ENCODE measurements at places on chromosomes 13 and 19. TPM values are rescaled to one million over a fixed set of nuclear protein-coding genes. Genes with fewer than 3 reads are reported as not detected.

DNA sequence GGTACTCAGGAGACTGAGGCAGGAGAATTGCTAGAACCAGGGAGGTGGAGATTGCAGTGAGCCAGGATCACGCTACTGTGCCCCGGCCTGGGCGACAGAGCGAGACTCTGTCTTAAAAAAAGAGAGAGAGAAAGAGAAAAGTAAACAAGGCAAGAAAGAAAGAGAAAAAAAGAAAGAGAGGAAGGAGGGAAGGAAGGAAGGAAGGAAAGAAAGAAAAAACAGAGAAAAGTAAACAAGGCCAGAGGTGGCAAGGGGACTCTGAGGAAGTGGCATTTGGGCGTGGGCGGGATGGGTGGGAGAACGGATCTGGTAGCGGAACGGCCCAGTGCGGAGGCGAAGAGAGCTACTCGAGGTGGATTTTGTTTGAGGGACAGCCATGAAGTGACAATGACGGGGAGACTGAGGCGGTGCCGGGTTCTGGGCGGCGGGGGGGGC, 7.5 kb upstream of the ARRDC2 start:
- no peak for DNase-seq

Gene UCHL3
- 82.3 TPM for total RNA-seq

- DNase-seq = peak; percentile 57
Observed at GRCh38 chr13:110442930-110443621, 118.4 kb downstream of the RAB20 start.

DNA sequence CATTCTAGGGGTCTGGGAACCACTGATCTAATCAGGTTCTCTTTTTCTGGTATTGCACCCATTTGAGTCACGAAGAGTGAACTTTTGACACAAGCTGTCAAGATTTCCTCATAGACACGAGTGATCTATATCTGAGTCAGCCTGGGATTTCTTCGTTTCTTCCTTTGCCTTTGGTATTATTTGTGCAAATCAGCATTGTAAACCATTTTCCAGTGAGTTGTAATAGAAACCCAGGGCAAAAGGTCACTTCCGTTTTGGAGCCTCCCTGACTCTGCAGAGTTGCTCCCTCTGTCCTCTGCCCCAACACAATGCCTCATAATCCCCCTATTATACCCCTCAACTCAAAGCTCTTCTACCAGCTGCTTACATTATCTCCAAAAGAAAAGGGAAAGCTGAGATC, 615.1 kb downstream of the EFNB2 start:
- peak; percentile 90 for DNase-seq

Gene CLEC17A
- not detected for total RNA-seq

DNA sequence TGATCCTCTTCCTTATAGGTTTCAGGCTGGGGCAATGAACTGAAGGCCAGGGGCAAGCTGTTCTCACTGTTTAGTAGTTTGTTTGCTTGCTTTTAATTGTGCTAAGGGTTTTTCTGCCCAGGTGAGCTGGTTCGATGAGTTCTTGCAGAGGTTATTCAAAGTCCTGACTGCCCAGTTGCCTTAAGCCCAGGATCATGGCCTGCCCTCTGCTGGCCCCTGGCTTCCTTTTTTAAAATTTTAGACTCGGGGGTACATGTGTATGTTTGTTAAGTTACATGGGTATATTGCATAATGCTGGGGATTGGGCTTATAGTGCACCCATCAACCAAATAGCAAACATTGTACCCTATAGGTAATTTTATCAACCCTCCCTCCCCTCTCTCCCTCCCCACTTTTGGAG, 65.7 kb downstream of the ZNF536 start:
- DNase-seq = no peak

Gene ZNF490
- total RNA-seq = 8.3 TPM

Gene ZNF615
- total RNA-seq = 9.5 TPM

Gene CERS1
- total RNA-seq = 0.53 TPM

GRCh38 chr19:41991025-41991424, 3.0 kb downstream of the ATP1A3 start:
- no peak for DNase-seq

Gene ZSCAN4
- not detected for total RNA-seq

- DNase-seq = no peak
Observed at GRCh38 chr13:24181991-24182702, 21.6 kb downstream of the SPATA13 start.
